ENCODE measurements at places on chromosomes 3 and 15. TPM values are rescaled to one million over a fixed set of nuclear protein-coding genes. Genes with fewer than 3 reads are reported as not detected.

DNA sequence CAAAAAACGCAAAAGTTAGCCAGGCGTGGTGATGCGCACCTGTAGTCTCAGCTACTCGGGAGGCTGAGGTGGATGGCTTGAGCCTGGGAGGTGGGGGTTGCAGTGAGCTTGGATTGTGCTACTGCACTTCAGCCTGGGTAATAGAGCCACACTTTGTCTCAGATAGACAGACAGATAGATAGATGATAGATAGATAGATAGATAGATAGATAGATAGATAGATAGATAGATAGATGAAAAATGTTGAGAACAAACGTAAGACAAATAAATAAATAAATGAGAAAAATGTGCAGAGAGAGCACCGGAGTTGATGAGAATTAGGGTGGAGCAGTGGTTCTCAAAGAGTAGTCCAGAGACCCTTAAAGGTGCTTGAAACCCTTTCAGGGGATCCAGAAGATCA is 58.4 kb upstream of the ARL8B start:
- no peak for DNase-seq

GRCh38 chr3:126745760-126746394 is 41.8 kb downstream of the CHCHD6 start:
- no peak for DNase-seq

DNA sequence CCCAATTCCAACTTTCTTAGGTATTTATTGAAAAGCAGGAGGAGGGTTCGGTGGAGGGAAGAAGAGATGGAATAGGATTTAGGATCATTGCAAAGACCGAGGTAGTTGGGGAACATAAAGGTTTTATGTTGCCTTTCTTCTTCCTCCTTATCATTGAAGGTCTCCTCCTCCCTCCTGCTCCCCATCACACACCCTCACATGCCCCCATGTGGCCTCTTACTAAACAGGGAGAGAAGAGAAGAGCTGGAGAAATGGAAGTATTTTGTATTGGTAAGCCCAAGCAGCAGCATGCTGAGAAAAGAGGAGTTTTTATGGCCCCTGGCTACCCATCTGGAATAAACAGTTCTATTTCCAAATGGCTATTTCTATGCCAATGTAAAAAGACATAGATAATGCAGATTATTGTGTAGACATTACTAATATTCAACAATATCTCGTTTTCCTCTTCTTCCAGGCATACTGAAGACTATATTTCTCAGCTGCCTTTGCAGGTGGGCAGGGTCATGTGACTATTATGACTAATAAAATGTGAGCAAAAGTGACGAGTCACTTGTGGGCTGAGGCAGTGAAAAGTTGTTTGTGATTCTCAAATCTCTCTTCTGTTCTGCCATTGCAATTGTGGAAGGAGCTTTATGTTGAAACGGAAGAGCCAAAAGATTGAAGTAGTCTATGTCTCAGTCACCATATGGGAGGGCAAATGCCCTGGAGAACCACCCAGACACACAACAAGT is 5.2 kb upstream of the GPR176 start:
- no peak for DNase-seq

DNA sequence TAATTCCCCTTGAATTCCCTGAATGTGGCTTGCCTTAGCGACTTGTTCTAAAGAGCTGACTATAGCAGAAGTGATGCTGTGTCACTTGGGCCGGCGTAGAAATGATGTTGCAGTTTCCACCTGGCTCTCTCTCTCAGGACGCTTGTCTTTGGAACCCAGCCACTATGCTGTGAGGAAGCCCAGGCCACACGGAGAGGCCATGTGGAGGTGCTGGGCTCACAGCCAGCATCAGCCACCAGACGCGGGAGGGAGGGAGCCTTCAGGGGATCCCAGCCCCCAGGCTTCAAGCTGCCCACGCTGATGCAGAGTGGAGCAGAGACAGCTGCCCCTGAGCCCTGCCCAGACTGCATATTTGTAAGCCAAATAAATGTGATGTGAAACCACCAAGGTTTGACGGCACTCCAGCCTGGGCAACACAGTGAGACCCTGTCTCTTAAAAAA is 18.6 kb downstream of the RNU5B-1 start:
- DNase-seq, result no peak

DNA sequence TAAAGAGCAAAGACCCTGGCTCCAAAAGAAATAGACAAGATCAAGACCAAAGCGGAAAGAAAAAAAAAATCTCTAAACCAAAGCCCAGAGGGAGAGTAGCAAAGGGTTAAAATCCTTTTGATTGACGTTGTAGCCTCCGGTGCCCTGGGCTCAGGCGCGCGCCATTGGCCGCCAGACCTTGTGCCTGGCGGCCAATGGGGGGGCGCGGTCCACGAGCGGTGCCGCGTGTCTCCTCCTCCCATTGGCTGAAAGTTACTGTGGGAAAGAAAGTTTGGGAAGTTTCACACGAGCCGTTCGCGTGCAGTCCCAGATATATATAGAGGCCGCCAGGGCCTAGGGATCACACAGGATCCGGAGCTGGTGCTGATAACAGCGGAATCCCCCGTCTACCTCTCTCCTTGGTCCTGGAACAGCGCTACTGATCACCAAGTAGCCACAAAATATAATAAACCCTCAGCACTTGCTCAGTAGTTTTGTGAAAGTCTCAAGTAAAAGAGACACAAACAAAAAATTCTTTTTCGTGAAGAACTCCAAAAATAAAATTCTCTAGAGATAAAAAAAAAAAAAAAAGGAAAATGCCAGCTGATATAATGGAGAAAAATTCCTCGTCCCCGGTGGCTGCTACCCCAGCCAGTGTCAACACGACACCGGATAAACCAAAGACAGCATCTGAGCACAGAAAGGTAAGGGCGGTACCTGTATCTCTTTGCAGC is at the start of gene HES1:
Gene HES1, plus strand, starts transcription at position 343 of the 713 bp plus-strand sequence. Its CDS starts 233 bp downstream, at position 576.
- DNase-seq, result peak; percentile 95

- DNase-seq, result no peak
These were observed 13.2 kb downstream of the ADAMTS9 start for GRCh38 chr3:64674591-64675076.

DNA sequence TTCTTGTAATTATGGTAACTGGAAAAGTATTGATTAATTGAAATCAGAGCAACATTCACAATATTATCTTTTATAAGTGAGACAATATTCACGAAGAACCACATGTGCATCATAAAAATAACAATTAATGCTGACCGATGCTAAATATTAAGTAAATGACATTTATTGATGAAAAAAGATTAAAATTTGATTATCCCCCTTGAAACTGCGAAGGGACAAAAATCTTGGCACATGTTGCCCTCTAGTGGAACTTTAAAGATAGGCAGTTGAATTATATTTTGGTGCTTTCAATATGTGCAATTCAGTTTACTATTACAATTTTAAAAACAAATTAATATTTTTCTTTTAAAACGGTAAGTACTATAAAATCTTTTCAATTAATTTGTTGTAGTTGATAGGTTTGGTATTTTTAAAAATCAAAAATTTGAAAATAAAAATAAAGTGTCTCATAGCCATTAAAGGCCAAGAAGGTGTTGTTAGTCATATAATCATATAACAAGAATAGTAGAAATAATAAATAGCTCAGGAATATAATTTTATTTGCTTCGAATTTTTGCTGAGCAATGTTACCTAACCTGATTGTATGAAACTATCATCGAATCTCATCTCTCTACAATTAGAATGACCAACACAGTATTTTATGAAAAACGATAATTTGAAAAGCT is 270.2 kb downstream of the ROBO1 start:
- DNase-seq, result no peak

GRCh38 chr15:67578020-67578600 is 35.6 kb downstream of the MAP2K5 start:
- DNase-seq, result no peak

- no peak for DNase-seq
These were observed 31.4 kb downstream of the COL6A6 start for GRCh38 chr3:130548356-130548755.

DNA sequence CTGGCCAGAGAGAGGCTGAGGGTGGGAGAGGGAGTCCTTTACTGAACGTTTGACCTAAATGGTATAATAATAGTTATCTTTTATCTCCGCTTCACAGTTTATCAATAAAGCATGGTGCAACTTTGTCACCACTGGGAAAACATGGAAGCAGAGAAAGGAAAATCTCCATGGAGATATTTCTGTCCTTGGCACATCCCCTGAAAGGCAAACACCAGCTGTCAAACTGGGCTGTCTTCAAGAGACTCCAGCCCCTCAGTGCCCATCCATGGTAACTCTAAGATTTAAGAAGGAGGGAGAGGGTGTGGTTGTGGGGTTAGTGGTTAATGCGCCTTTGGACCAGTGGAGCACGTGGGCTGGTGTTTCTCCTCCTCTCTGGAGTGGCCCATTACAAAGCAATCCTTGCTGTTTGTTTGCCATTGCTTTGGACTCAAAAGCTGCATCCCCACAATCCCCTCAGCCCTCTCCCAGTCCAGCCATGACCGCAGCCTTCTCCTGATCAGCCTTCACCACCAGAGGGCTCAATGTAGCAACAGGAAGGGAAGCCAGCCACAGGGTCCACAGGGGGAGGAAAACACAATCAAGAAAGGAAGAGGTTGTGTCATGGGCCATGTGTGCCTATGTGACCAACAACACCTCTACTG is 38.2 kb upstream of the FAM174B start:
- no peak for DNase-seq

DNA sequence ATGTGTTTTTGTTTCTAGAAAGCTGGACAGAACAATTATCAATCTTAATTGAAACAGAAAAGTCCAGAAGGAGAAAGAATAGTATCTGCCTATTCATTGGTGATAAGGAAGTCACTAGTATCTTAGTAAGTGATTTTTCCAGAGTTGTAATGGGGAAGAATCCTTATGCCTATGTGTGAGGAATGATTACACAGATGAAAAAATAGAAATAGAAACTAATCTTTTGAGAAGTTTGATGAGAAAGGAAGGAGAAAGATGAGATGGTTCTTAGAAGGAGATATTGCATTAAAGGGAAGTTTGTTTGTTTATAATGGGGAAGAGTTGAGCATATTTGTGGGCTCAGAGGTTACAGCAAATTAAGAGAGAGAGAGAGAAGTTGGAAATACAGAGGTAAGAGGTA is 42.7 kb upstream of the CBLB start:
- no peak for DNase-seq

DNA sequence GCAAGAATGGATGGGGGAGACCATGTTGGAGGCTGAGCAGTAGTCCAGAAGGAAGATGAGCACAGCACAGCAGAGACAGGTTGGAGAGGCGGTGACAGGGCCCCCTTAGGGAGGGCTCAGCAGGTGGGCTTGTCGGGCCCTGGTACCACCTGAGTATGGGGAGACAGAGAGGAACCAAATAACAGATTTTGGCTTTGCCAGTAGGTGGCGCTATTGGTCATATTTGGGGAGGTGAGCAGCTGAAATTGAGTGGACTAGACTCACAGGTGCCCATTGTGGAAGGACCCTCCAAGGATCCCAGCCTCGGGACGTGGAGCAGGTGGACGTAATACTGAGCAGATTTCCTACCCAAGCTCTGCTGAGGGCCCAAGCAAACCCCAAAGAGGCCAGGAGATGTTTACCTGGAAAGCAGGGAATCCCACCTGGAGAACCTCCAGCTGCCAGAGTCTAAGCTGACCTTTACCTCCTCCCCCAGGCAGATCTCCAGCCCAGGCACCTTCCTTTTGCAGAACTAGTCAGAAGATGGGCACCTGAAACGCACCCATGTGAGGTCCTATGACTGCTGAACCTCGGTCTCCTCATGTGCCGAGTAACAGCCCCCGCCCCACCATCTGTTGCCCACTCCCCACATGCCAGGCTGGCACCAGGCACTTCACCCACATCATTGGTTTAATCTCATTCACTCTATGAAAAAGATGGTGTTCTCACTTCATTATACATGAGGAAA is 24.6 kb upstream of the CORO2B start:
- DNase-seq, result no peak

- no peak for DNase-seq
These were observed 133.7 kb upstream of the POU1F1 start for GRCh38 chr3:87410110-87410509.

DNA sequence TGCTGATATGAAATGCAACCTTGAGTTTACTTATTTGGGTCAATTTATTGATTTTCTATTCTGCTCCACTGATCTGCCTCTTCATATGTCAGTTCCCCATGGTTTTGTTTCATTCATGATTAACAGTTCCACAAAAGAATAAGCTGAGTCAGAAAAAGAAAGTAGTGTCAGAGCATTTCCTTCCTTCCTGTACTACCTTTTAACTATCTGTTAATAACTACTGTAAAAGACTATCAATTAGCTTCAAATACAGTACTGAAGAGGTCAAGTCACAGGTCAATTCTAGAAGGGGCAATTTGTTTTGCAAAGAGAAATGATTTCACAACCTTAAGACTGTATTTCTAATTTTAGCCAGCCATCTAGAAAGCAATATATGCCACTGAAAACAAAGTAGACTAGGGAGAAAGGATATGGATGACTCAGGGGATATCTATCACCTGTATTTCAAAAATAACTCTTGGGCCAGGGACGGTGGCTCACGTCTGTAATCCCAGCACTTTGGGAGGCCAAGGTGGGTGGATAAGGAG is 129.5 kb downstream of the TFDP2 start:
- no peak for DNase-seq

DNA sequence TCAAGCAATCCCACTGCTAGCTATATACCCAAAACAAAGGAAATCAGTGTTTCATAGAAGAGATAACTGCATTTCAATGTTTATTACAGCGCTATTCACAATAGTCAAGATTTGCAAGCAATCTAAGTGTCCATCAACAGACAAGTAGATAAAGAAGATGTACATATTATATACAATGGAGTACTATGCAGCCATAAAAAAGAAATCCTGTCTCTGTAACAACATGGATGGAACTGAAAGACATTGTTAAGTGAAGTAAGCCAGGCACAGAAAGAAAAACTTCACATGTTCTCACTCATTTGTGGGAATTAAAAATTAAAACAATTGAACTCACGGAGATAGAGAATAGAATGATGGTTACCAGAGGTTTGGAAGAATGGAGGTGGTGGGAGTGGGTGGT is 89.2 kb downstream of the LSAMP start:
- DNase-seq, result no peak

GRCh38 chr3:126431103-126431534 is 36.4 kb downstream of the CFAP100 start:
- no peak for DNase-seq

- no peak for DNase-seq
These were observed 25.0 kb downstream of the TKT start for GRCh38 chr3:53230789-53231188.

The PCNP gene
- 59.4 TPM for total RNA-seq

The STAC gene
- 7.4 TPM for total RNA-seq

The GPR62 gene
- total RNA-seq, result 0.06 TPM

The RPUSD3 gene
- total RNA-seq, result 27.0 TPM

The VGLL4 gene
- total RNA-seq, result 86.9 TPM

The PLSCR2 gene
- not detected for total RNA-seq

The FBXL22 gene
- 0.10 TPM for total RNA-seq

The OCA2 gene
- total RNA-seq, result not detected
